ENCODE measurements at places on chromosomes 5 and 9.

DNA sequence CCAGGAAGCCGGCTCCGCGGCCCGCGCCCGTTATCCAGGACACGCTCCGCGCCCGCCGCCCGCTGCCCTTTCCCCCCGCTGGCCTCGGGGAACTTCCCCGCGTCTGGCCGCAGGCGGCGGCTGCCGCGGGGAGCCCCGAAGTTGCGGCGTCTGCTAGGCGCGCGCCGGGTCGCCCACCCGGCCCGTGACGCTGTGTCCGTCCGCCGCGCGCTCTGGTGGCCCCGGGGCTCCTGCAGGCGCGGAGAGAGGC lies 621 bp upstream of the GCNT4 start:
- no peak for DNase-seq
- no peaks in the 10 kb centered on the region for H3K27me3 ChIP-seq
- no peaks in the 10 kb centered on the region for H3K36me3 ChIP-seq
- no peak overlapping the region for H3K27ac ChIP-seq
- H3K4me1 ChIP-seq, result peaks cover 34% of the 10 kb centered on the region
- peak overlapping the region; percentile 81 for H3K4me3 ChIP-seq

DNA sequence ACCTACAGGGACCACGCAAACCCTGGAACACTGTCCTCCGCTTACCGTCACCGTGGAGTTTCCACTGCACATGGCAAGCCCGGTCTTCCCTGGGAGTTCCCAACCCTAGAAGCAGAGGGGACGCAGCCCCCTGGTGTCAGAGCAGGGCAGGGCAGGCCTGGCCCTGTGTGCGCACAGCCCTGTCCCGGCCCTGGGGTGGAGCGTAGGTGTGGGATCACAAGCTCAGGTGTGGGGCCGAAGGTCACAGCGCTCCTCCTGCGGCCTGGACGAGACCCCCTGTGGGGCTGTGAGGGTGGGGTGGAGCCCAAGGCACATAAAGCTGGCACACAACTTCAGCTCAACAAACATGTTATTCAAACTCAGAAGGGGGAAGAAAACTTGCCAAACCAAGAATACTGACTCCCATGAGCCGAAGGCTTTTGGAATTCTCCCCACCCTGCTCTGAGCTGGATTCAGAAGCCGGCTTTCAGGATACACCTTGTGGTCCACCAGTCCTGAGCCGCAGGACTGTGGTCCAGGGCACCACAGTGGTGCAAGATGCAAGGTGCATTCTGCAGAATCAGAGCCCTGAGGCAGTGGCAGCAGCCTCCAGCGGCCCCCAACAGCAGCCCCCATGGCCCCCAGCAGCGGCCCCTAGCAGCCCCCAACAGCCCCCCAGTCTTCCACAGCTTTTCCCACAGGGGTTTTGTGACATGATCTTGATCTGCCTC lies 11.8 kb upstream of the EXOC3 start:
- no peak overlapping the region for H3K4me3 ChIP-seq
- H3K36me3 ChIP-seq, result no peaks in the 10 kb centered on the region
- H3K27me3 ChIP-seq, result no peaks in the 10 kb centered on the region

DNA sequence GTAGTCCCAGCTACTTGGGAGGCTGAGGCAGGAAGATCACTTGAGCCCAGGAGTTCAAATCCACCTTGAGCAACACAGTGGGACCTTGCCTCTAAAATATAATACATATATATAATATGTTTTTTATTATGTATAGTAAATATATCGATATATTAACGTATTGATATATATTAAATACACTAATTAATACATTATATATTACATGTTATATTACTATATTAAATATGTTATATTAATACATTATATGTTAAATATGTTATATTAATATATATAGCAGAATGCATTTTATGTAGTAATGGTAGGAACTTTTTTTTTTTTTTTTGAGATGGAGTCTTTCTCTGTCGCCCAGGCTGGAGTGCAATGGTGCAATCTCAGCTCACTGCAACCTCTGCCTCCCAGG lies 18.1 kb upstream of the BNC2 start:
- H3K4me1 ChIP-seq, result no peaks in the 10 kb centered on the region
- DNase-seq, result no peak
- no peak overlapping the region for H3K27ac ChIP-seq

GRCh38 chr9:19781240-19781639 lies 7.6 kb downstream of the SLC24A2 start:
- H3K27me3 ChIP-seq, result no peaks in the 10 kb centered on the region
- H3K4me3 ChIP-seq, result no peak overlapping the region
- no peak overlapping the region for H3K27ac ChIP-seq
- no peak for DNase-seq
- H3K36me3 ChIP-seq, result no peaks in the 10 kb centered on the region

GRCh38 chr5:57298295-57298984 lies 124.6 kb downstream of the GPBP1 start:
- DNase-seq, result peak; percentile 89
- no peaks in the 10 kb centered on the region for H3K27me3 ChIP-seq

GRCh38 chr9:13487071-13487470 lies 207.6 kb upstream of the MPDZ start:
- H3K4me3 ChIP-seq, result no peak overlapping the region
- no peaks in the 10 kb centered on the region for H3K36me3 ChIP-seq
- H3K27ac ChIP-seq, result no peak overlapping the region
- no peaks in the 10 kb centered on the region for H3K27me3 ChIP-seq

GRCh38 chr5:35237580-35238376 lies 7.5 kb upstream of the PRLR start:
- DNase-seq, result peak; percentile 60
- H3K27me3 ChIP-seq, result no peaks in the 10 kb centered on the region
- H3K4me3 ChIP-seq, result no peak overlapping the region
- peaks cover 20% of the 10 kb centered on the region for H3K4me1 ChIP-seq

DNA sequence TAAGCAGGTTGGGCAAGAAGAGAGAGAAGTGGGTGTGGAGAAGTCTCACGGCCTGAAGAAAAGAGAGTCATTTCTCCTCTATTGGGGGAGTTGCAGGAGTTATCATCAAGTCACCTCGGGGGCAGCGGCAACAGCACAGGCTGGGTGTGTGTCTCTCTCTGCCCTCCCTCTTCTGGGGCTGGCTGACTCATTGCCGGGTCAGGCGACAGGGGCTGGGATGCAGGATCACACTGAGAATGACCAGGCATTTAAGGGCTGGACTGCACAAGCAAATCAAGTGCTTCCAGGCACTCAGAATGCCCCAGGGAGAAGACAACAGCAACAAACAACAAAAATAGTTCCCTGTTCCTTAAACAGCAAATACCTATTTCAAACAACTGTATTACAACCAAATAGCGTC lies 6.3 kb upstream of the EQTN start:
- no peaks in the 10 kb centered on the region for H3K27me3 ChIP-seq
- no peak overlapping the region for H3K4me3 ChIP-seq
- no peaks in the 10 kb centered on the region for H3K4me1 ChIP-seq
- H3K27ac ChIP-seq, result no peak overlapping the region
- no peak for DNase-seq

DNA sequence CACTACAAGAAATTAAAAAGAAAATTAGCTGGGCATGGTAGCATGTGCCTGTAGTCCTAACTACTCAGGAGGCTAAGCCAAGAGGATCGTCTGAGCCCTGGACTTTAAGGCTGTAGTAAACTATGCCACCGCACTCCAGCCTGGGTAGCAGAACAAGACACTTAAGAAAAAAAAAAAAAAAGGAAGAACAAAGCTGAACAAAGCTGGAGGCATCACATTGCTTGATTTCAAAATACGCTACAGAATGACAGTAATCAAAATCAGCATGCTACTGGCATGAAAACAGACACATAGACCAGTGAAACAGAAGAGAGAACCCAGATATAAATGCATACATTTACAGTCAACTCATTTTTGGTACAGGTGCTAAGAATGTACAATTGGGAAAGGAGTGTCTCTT lies 14.5 kb upstream of the OTULIN start:
- H3K36me3 ChIP-seq, result no peaks in the 10 kb centered on the region
- H3K4me3 ChIP-seq, result no peak overlapping the region
- no peaks in the 10 kb centered on the region for H3K4me1 ChIP-seq

DNA sequence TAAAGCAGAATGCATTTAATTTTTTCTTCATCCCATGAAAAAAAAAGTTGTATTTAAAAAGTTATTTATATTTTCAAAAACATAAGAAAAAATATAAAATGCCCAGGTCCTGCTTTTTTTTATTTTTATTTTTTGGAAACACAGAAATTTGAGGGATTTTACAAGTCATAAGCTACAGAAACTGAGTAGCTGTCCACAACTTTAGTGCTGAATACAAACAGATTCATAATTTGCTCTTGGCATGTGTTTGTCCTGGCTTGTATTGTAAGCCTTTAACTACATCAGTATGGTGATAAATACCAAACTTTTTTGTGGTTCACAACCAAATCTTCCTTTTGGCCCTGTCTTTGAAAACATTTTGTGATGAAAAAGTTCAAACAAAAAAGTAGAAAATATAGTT lies 7.5 kb upstream of the PLCXD3 start:
- no peak overlapping the region for H3K4me3 ChIP-seq
- peak; percentile 7 for DNase-seq
- H3K36me3 ChIP-seq, result no peaks in the 10 kb centered on the region
- no peaks in the 10 kb centered on the region for H3K4me1 ChIP-seq
- no peak overlapping the region for H3K27ac ChIP-seq

DNA sequence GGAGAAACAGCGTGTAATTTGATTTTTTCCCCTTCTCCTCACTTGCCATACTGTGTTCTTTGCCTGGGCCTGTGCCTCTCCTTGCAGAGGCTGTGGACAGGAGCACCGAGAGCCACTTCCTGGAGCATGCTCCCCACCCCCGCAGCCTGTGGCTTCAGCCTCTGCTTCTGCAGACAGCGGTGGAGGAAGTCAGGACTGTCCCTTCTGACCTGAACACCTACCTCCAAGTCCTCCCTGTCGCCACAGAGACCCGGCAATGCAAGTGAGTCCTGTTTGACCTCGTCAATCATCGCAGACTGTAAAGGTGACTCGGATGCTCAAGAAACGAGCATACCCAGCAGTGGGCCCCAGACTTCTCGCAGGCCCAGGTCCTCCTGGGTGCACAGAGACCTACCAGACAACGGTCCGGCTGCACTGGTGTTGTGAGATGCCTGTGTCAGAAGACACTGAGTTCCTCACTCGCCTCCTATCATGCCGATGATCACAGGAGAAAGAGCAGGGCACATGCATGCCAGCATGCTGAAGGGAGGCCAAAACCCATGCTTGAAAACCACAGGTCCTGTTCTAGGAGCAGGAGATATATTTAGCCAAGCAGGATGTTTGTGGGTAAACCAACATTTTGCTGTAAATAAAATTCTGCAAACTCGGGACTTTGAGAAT lies 198.8 kb downstream of the AUH start:
- H3K27me3 ChIP-seq, result no peaks in the 10 kb centered on the region
- no peak for DNase-seq
- H3K4me1 ChIP-seq, result peaks cover 10% of the 10 kb centered on the region
- no peak overlapping the region for H3K27ac ChIP-seq
- no peak overlapping the region for H3K4me3 ChIP-seq

- H3K27me3 ChIP-seq, result no peaks in the 10 kb centered on the region
- no peak overlapping the region for H3K27ac ChIP-seq
- no peak overlapping the region for H3K4me3 ChIP-seq
- H3K4me1 ChIP-seq, result peaks cover 5% of the 10 kb centered on the region
Observed at GRCh38 chr5:160342413-160342941, 27.9 kb downstream of the C1QTNF2 start.

- no peaks in the 10 kb centered on the region for H3K27me3 ChIP-seq
- H3K4me3 ChIP-seq, result no peak overlapping the region
Observed at GRCh38 chr5:157917899-157918809, 59.2 kb upstream of the CLINT1 start.

DNA sequence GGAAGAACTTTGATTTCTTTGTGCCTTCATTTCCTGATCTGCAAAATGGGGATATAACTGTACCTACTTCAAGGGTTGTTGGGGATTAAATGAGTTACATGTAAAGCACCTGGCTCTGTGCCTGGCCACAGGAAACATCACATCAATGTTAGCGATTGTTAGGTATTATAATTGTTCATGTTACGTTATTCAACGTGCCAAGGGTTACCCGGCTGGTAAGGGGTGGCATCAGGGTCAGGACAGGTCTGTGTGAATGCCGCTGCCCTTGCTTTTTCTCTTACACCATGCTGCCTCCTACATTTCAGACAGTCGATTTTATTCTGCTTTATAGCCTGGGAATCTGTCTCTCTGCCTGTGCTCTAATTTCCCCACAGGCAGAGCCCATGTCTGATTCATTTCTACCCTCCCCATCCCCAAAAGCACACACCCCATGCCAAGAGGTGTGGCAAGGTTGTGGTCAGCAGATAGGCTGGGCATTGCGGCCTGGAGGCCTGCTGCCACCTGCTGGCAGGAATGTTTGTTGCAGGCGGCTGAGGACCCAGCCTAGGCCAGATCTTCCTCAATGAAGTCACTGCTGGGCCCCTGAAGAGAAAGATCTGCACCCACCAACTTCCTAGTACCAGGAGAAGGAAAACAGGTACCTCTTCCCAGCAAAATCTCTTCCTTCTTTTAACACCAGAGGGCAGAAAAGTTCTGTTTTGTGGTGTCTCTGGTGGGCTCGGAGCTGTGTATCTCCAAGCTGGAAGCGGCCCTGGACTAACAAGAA lies 5.3 kb downstream of the ANKS6 start:
- peak overlapping the region; percentile 76 for H3K27ac ChIP-seq
- DNase-seq, result peak; percentile 78
- H3K4me1 ChIP-seq, result peaks cover 25% of the 10 kb centered on the region

DNA sequence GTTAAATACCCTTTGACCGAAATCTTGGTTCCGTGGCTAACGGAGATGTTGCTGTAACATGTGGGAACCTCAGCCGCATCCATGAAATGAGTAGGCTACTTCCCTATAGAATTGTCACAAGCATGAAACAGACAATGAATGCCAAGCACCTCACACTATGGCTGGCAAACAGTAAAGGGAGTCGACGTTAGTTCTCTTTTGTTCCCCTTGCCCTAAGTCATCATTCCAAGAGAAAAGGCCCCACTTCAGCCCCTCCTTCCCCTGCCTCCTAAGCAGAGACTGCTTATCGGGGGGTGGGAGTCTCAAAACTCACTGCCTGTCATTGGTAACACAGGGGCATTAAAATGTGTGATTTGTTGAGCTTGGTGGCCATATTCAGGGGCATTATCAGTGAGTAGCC lies 159.6 kb downstream of the MAPKAP1 start:
- H3K4me1 ChIP-seq, result no peaks in the 10 kb centered on the region
- no peak for DNase-seq
- no peaks in the 10 kb centered on the region for H3K36me3 ChIP-seq
- H3K4me3 ChIP-seq, result no peak overlapping the region
- no peaks in the 10 kb centered on the region for H3K27me3 ChIP-seq
- no peak overlapping the region for H3K27ac ChIP-seq

DNA sequence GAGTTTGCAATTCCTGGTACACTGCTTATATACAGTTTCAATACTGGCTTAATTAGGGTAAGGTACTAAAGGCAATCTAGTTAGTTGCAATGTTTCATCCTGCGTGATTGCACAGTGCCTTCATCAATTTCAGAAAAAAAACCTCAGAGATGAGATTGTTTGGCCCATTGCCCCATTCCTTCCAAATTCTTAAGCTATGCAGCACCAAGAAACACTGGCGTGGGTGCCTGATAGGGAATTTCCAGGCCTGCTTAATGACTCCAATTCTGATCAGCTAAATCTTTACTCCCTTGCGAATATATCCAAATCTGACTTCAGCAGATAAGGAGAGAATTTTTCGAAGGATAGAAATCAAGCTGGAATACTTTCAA lies 35.9 kb upstream of the GAS1 start:
- H3K4me3 ChIP-seq, result no peak overlapping the region
- no peaks in the 10 kb centered on the region for H3K27me3 ChIP-seq
- no peaks in the 10 kb centered on the region for H3K4me1 ChIP-seq
- DNase-seq, result no peak
